ENCODE measurements at places on chromosomes 11 and 22. TPM values are rescaled to one million over a fixed set of nuclear protein-coding genes. Genes with fewer than 3 reads are reported as not detected.

Gene RASL10A
- 0.88 TPM for total RNA-seq

Gene PRR33
- total RNA-seq: not detected

Gene NCR3LG1
- total RNA-seq: 1.4 TPM

Gene TMEM191B
- 3.0 TPM for total RNA-seq

Gene POU2AF2
- total RNA-seq: not detected

DNA sequence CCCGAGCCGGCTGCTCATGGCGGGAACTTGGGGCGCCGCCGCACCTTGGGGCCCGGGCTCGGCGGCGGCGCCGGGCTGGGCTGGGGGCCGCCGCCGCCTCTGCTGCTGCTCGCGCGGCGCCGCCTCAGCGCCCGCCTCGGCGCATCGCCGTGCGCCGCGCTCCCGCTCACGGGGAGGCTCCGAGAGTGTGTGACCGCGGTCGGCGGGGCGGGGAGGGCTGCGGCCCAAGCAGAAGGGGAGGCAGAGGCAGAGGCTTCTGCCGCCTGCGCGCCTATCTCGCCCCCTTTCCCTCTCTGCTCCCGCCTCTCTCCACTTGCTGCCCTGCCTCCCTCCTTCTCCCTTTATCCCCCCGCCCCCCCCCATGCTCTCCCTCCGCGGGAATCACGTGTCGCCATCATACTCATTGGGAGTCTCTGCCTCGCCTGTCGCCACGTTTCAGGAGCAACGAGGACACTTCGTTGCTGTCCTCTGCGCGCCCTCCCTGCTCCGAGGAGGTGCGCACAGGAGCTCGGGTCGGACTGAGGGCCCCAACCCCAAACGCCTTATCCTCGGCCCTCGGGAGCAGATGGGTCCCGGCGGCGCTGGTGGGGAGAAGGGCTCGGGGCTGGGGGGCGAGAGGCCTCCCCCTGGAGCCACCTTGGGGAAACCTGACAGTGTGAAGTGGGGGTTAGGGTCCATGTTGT lies at the start of gene GUCY1A2:
Gene GUCY1A2, minus strand, starts transcription at position 258 of the 683 bp plus-strand sequence. CDS start 421 bp downstream, outside the sequence.
- no peak for ATAC-seq

DNA sequence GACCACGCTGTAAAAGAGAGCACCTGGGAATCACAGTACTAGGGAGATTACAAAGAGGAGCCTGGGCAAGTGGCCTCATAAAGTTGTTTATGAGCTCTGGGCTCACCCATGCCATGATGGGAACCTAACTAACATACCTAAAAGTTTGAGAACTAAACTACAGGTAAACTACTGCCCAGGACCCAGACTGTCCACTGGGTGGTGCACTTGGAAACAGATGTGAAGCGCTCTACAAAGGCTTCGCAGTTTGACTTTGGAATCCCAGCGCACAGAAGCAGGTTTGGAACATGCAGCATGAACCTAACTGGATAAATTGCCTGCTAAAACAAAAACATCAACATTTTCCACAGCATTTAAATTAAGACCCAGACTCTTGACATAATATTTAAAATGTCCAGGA lies 418.6 kb downstream of the FAM181B start:
- ATAC-seq: no peak

DNA sequence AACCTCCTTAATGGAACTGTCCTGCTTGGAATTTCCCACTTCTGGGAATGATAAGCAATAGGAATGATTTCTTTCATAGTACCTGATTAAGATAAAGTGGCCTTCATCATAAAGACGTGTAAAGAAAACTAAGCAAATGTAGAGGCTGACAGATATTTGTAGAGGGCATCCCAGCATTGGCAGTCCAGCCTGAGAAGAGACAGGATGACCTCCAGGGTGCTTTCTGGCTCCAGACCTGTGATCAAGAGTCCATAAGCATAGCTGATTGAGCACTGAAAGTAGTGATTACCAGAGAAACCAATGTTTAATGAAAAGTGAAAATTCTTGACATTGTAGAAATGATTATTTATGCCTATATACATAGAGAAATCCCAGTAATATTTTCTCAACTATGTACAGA lies 33.6 kb downstream of the YAP1 start:
- no peak for ATAC-seq

GRCh38 chr11:62054484-62055121 lies 69.2 kb upstream of the INCENP start:
- ATAC-seq: peak; percentile 54

GRCh38 chr11:128734103-128734831 lies 40.4 kb downstream of the FLI1 start:
- no peak for ATAC-seq

- ATAC-seq: no peak
Observed at GRCh38 chr11:40290171-40290631, 1169.3 kb downstream of the LRRC4C start.

GRCh38 chr11:86793307-86793706 lies 7.0 kb upstream of the PRSS23 start:
- no peak for ATAC-seq

DNA sequence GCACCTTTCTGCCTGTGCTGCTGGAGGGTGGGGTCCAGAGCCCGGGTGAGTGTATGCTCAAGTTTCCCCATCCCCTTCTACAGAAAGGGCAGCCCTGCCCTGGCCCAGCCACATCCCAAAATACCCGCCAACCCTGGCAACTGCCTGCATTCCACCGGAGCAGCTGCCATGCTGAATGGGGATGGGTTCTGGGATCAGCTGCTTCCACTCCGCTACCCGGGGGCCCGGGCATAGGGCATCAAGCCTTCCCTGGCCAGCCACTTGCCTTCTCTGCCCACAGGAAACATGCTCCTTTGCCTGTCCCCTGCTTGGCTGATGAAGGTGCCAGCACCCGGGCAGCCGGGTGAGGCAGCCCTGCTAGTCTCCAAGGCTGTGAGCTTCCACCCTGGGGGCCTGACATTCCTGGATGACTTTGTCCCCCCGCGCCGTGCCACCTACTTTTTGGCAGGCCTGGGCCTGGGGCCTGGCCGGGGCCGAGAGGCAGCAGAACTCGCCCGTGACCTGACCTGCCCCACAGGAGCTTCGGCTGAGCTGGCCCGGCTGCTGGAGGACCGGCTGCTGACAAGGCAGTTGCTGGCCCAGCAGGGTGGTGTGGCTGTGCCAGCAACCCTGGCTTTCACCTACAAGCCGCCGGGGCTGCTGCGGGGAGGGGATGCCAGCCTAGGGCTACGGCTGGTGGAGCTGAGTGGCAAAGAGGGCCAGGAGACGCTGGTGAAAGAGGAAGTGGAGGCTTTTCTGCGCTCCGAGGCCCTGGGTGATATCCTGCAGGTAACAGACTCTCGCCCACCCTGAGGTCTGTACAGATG lies 3.2 kb downstream of the CARNS1 start:
- ATAC-seq: no peak

DNA sequence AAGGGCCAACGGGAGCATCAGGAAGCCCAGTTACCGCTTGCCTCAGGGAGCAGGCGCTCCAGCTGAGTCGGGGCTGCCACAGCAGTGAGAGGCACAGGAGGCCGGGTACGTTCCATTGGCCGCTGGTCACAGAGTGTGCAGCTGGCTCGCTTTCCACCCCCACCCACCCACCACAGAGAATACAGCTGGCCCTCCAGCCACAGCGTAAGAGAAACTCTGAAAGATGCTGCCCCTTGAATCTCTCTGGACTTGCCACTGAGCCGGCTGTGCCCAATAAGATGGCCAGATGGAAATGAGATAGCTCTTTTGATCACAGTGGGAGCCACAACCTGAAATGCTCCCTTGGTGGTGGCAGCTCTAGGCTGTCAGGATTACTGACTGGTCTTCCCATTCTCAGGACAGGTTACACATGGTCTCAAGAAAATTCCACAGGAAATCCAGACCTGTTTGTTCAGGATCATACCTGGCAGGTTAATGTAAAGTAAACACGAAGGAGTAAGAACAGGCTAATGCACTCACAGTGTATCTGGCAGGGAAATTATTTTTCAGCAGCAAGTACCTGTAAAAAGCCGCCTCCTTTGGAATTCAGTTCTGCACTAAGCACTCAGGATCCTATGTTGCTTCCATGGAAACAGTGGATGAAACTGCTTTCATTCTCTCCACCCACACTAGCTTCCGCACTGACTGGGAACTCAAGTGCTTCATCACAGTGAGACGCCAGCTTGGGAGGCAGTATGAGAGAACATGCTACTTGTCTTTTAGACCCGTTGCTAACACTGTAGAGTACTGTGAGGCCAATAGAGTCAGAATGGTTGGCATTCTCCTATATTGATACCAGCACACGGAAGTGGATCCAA lies 16.5 kb downstream of the SIAE start:
- no peak for ATAC-seq

- ATAC-seq: no peak
Observed at GRCh38 chr11:4146070-4146771, 51.6 kb downstream of the RRM1 start.

DNA sequence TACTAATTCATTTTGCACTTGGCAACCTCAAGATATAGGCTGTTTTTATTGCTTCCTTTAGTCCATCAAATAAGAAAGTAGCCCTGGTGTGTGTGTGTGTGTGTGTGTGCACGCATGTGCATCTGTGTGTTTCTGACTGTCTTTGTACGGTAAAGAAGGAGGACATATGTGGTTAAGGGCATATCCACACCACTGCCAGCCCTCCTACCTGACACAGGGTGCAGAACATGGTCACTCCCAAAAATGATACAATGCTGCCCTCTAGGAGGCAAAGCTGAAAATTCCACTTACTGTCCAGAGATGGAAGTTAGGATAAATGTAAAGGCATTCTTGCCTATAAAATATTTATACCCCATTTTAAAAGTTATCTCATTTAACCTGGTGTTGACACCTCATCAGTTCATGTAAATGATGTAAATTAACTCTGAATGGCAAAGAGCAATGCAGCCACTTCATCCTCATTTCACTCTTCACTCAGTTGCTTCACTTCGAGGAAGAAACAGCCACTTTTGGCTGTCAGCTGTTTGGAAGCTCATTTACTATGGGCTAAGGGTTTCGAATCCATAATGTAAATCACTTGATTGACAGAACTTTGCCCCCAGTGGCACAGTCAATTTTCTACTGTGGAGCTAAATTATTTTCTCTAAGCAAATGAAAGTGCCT lies 83.1 kb upstream of the MTNR1B start:
- peak; percentile 72 for ATAC-seq

- peak; percentile 52 for ATAC-seq
Observed at GRCh38 chr22:27686534-27686933, 115.0 kb downstream of the MN1 start.

GRCh38 chr11:70710601-70711000 lies 312.3 kb downstream of the CTTN start:
- no peak for ATAC-seq

GRCh38 chr11:19660076-19660475 lies 52.6 kb upstream of the NAV2 start:
- peak; percentile 89 for ATAC-seq

GRCh38 chr11:31521497-31522150 lies 12.1 kb downstream of the ELP4 start:
- ATAC-seq: no peak

DNA sequence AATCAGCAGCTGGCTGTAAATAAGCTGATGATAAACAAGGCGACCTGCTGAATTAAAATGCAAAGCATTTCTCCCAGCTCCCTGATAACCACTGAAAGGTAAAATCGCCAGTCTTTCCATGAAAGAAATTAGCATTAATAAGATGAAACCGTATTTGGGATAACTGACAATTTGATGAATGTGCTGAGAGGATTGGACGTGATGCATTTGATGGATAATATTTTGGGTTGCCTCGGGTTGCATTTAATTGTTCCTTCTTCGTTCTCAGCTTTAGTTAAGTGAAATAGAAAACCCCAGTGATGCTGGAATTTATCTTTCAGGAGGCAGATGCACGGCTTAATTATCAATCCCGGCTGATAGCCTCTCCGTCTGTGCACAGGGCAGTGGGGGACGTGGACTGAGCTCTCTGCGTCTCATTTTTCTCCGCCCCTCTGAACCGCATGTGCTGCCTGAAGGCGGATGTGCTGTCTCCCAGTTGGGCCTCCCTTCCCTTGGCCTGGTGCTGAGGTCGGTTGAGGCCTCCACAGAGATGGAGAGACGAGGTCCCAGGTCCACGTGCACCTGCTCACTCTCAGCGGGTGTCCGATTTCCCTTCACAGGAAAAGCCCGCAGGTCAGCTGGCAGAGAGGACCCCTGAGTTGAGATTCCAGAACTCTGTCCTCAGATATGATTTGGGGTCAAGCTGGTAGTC lies 846.2 kb downstream of the BRD1 start:
- no peak for ATAC-seq

DNA sequence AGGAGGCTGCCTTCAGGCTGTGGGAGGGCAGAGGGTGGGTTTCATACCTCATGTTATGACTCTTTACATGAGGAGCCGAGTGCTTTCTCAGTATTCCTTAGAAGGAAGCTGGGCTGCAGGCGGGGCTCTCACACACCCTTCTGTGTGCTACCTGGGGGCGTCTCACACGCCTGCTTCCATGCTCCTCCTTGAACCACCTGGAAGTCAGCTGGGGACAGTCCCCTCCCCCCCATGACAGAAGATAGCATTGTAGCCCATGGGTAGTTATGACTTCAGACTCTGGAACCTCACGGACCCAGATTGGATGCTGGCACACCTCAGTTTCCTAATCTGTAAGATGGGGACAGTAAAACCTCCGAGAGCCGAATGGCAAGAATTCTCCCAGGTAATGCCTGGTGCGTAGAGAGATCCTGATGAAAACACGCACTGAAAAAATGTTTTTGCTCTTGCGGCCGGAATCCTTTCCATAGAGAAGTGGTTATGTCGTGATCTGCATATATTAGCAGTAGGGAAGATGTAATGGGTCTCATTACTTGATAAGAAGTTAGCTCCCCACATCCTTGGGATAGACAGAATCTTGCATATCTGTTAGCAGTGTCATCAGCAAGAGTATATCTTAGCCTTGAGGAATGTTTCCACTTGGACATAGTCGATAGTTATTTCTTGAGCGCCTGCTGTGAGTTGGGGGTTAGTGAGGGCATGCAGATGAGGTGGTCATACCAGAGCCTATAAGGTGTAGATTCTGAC lies 4.9 kb downstream of the DAGLA start:
- ATAC-seq: no peak
